Stimulated activated CD4-positive, alpha-beta T cell treated with anti-CD3 and anti-CD28 coated beads, TNF-alpha, amount 100 ng/mL, for 1 hour (primary cell): ENCODE measurements at places on chromosomes 12 and 14.

DNA sequence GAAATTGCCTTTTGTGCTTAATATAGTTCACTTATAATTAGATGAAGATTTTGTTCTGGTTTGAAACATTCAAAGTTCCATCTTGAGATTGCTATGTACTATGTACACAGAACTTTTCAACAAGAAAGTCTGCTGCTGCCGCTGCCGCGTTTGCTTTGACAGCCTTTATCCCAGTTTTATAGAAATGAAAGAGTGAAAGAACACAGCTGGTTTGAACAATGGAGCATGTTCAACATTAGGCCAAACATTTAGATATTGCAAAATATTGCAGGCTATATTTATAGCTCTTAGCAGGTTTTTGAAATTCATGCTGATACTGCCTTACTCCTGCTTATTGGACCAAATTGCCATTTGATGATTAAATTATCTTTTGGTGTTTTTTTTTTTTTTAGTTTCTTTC is 299.8 kb upstream of the PRKD1 start:
- no peak for DNase-seq

- DNase-seq, result no peak
Observed at GRCh38 chr14:76525106-76525821, 149.3 kb downstream of the ESRRB start.

DNA sequence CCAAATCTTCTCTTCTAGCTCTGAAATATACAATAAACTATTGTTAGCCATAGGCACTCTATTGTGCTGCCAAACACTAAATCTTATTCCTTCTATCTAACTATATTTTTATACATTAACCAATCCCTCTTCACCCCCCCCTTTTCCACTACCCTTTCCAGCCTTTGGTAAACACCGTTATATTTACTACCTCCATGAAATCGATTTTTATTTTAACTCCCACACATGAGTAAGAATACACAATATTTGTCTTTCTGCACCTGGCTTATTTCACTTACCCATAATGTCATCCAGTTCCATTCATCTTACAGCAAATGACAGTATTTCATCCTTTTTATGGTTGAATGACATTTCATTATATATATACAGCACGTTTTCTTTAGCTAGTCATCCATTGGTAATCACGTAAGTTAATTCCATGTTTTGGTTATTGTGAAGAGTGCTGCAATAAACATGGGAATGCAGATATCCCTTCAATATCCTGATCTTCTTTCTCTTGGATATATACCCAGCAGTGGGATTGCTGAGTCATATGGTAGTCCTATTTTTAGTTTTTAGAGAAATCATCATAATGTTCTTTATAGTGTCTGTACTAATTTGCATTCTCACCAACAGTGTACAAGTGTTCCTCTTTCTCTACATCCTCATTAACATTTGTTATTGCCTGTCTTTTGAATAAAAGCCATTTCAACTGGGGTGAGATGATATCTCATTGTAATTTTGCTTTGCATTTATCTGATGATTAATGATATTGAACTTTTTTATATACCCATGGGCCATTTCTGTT is 34.2 kb upstream of the PLBD1 start:
- DNase-seq, result no peak

DNA sequence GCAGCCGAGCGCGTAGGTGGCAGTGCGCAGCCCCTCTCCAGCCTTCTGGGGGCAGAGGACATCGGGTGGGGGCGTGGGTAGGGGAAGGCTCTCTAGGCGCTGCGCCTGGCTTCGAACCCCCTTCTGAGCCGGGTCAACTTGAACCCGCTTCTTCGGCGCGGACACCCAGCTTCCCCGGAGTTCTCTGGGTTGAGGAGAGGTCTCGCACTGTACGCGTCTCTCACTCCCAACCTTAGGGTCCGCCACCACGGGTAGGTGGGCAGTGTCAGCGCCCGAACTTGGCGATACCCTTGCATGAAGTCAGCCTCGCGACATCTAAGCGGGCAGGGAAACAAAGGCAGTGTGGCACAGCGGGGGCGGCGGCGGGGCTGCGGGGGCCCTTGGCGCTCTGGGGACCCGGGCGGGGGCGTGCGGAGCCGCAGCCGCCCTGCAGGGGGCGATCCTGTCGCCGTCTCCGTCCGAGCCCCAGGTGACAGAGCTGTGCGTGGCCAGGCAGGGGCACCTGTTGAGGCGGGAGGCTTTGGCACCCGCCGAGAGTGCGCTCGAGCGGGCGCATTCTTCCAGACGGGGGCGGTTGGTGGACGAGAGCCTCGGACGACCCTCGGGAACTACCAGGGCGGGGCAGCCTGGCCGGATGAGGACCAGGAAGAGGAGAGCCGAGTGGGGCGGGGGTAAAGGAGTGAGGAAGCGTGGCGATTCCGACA is 1.1 kb downstream of the GALNT16 start:
- no peak for DNase-seq

DNA sequence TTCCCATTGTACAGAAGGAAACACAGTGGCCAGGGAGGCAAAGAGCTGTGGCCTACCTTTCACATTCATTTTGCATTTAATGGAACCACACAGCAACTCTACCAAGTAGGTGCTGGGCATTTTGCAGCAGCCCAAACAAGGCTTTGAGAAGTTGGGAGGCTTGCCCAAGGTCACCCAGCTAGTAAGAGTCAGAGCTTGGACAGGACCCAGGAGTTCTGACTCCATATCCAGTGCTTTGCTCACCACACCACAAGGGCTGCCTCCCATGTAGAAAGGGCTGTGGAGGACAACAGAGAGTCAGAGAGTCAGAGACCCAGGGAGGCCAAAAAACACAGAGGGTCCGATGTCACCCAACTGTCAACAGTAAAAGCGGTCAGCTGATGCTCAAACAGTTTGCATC is 400.2 kb downstream of the BCL11B start:
- DNase-seq, result no peak

- DNase-seq, result no peak
Observed at GRCh38 chr14:60003991-60004390, 84.0 kb downstream of the LRRC9 start.

- DNase-seq, result no peak
Observed at GRCh38 chr14:99820702-99821331, 27.6 kb downstream of the EML1 start.

- no peak for DNase-seq
Observed at GRCh38 chr14:57617510-57617909, 123.9 kb upstream of the CCDC198 start.

GRCh38 chr12:19048943-19049342 is 80.6 kb upstream of the PLEKHA5 start:
- no peak for DNase-seq

DNA sequence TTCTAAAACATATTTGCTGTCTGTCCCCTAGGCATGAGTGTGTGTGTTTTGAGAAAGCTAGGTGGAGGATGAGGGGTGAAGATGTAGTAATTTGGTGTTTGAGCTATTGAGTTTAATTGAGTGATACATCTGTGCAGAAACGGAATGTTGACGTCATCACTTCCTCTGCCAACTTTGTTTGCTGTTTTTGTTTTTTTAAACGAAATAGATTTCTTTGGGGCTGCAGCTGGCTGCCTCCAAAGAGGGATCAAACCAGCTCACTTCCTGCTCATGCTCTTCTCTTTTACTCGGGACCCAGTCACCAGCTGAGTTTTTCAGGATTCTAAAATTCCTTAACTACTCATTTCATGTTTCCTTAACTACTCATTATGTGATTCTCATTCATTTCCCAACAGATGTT is 19.5 kb upstream of the CRACR2A start:
- DNase-seq, result no peak

GRCh38 chr14:23056956-23057756 is at the start of gene CDH24:
CDH24 (minus strand) TSS chr14:23057520; CDS start chr14:23055733, 1,787 bp downstream.
- DNase-seq, result peak; percentile 49

GRCh38 chr14:99191395-99192027 is 80.5 kb downstream of the BCL11B start:
- no peak for DNase-seq

DNA sequence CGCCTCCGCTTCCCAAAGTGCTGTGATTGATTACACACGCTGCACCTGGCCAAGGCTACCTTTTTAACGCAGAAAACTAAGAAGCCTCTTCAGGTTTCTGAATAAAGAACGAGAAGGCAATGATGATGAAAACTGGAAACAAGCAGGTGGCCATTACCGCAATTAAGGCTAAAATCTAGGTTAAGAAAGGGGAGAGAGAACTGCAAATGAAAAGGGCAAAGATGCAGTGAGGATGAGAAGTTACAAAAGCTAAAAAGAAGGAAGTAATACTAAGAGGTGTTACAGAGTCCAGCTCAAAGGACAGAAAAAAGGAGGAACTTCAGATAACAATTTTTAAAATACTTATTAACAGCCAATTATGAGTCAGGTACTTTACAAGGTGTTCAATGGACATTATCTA is 79.7 kb downstream of the DUSP16 start:
- DNase-seq, result no peak

- no peak for DNase-seq
Observed at GRCh38 chr12:69792533-69792932, 32.5 kb upstream of the MYRFL start.

GRCh38 chr12:949453-950191 is at the start of gene RAD52:
RAD52 (minus strand) TSS chr12:949694; CDS start chr12:933058, 16,636 bp downstream.
- DNase-seq, result peak; percentile 99

- DNase-seq, result no peak
Observed at GRCh38 chr12:67989184-67989920, at the start of gene IFNG-AS1. IFNG-AS1 (plus strand) TSS chr12:67989447.

- no peak for DNase-seq
Observed at GRCh38 chr14:104518659-104519350, 60.8 kb upstream of the C14orf180 start.

DNA sequence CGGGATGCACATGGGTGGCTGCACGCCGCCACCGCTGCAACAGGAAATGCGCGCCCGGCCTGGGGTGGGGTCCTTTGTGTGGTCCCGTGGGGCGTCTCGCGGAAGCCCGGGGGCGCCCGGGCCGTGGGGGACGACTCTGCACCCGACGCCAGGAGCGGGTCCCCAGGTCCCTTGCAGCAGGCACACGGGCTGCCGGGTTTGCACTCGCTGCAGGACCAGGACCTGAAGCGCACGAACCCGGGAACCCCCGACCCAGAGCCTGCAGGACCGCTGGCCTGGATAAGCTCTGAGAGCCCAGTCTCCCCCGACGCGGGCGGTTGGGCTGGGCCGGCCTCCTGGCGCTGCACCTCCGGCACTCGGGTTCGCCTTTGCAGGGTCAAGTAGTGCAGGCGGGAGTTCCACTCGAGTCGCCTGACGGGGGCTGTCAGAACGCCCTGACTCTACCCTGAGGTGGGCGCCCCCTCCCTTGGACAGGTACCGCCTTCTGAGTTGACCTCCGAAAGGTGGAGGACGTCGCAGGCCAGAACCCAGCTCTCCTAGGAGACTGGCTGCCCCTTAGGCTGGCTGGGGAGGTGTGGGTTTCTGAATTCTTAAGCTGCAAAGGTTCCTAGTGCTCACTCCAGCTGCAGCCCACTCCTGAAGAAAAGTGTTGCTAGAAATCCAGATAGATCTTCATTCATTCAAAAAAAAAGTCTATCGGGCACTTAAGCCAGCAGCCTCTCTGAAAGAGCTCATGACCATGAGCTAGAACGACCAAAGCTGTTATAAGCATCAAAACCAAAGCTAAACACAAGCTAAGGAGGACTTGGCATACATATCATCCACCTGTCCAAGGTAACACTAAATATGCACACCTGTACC is 68.0 kb downstream of the RNF34 start:
- DNase-seq, result no peak

DNA sequence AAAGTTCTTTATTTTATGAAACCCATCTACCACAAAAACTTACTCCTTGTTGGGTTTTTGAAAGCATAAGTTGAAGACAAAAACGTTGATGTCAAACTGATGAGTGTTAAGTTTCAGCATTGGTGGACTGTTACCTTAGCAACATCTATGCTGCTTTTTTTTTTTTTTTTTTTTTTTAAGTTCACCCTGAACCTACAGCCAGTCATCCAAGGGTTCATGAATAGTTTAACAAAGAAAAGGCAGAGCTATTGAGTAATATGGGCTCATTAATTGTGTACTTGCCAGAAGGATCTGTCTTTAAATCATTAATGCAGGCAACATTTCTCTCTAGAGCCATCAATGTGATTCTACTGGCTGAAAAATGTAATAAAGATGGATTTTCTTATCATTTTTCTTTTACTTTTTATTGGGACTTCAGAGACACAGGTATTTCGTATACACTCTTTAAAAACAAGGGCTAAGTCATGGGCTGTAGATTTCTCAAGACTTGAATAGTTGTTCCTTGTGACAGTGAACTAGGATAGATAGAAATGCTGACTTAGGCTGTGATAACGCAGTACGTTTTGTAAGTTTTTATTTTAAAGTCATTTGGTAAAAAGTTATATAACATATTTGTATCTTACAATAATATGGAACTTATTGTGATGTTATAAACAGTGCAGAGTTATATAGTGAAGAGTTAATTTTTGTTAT is at the start of gene PTPRQ:
PTPRQ (plus strand) TSS at position 262 of the 693 bp plus-strand sequence; CDS start at position 373, 111 bp downstream.
- DNase-seq, result no peak

GRCh38 chr14:64746298-64747250 is 42.4 kb downstream of the PLEKHG3 start:
- no peak for DNase-seq
